Esophagus muscularis mucosa (tissue), 4 donors: ENCODE measurements at places on chromosomes 2 and 18. TPM values are rescaled to one million over a fixed set of nuclear protein-coding genes. Genes with fewer than 3 reads are reported as not detected.
A peak's percentile ranks its signal among the peaks of the same experiment; 100 is the strongest.

The HOXD12 gene
- not detected for total RNA-seq

The RNPEPL1 gene
- total RNA-seq, result 80.6 TPM

The MC5R gene
- total RNA-seq, result not detected

The EXOC6B gene
- 45.9 TPM for total RNA-seq

The MAP3K19 gene
- not detected for total RNA-seq

The KCNJ3 gene
- total RNA-seq, result 5.6 TPM

GRCh38 chr2:10839813-10840212 lies 27.2 kb upstream of the PDIA6 start:
- H3K27me3 ChIP-seq, result no peaks in the 10 kb centered on the region
- H3K4me1 ChIP-seq, result peaks cover 18% of the 10 kb centered on the region
- no peak overlapping the region for H3K4me3 ChIP-seq
- H3K27ac ChIP-seq, result no peak overlapping the region
- H3K36me3 ChIP-seq, result no peaks in the 10 kb centered on the region

- no peak overlapping the region for H3K27ac ChIP-seq
- no peaks in the 10 kb centered on the region for H3K27me3 ChIP-seq
- peaks cover 7% of the 10 kb centered on the region for H3K4me1 ChIP-seq
Observed at GRCh38 chr2:191404568-191404991, 159.4 kb downstream of the MYO1B start.

DNA sequence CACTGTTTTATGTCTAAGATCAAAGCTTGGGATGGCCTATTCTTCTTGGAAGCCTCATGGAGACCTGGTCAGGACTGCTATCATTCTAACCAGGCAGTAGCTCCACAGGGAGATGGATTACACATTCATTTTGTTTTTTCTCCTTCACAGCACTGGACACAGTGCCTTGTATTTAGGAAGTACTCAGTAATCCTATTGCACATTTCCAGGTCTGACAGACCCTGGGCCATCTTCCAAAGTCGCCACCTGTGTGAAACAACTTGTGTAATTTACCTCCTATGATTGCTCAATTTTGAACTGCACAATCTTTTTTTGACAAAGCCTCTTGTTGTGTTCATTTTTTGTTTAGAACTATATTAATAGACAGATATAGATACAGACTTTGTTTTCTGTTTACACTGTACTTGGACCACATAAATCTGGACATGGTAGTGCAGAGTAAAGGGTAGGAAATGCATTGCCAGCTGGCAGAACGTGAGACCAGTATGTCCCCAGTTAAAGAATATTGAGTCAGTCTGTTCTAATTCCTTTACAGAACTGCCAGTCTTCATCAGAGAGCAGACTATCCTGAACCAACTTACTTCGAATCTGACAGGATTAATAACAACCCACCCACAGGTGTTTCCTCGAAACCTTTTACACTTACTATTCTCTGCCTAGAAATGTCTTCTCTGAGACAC lies 277.8 kb upstream of the CYRIA start:
- H3K27me3 ChIP-seq, result no peaks in the 10 kb centered on the region
- H3K4me3 ChIP-seq, result no peak overlapping the region
- no peak overlapping the region for H3K27ac ChIP-seq
- H3K36me3 ChIP-seq, result no peaks in the 10 kb centered on the region
- no peak for DNase-seq

GRCh38 chr2:210611466-210611865 lies 55.1 kb downstream of the CPS1 start:
- H3K4me3 ChIP-seq, result no peak overlapping the region
- no peaks in the 10 kb centered on the region for H3K4me1 ChIP-seq
- no peaks in the 10 kb centered on the region for H3K27me3 ChIP-seq
- H3K36me3 ChIP-seq, result no peaks in the 10 kb centered on the region
- no peak overlapping the region for H3K27ac ChIP-seq

- no peaks in the 10 kb centered on the region for H3K4me1 ChIP-seq
- no peaks in the 10 kb centered on the region for H3K36me3 ChIP-seq
- H3K4me3 ChIP-seq, result no peak overlapping the region
- no peak overlapping the region for H3K27ac ChIP-seq
- DNase-seq, result no peak
Observed at GRCh38 chr2:53167227-53167626, 600.4 kb upstream of the CHAC2 start.

DNA sequence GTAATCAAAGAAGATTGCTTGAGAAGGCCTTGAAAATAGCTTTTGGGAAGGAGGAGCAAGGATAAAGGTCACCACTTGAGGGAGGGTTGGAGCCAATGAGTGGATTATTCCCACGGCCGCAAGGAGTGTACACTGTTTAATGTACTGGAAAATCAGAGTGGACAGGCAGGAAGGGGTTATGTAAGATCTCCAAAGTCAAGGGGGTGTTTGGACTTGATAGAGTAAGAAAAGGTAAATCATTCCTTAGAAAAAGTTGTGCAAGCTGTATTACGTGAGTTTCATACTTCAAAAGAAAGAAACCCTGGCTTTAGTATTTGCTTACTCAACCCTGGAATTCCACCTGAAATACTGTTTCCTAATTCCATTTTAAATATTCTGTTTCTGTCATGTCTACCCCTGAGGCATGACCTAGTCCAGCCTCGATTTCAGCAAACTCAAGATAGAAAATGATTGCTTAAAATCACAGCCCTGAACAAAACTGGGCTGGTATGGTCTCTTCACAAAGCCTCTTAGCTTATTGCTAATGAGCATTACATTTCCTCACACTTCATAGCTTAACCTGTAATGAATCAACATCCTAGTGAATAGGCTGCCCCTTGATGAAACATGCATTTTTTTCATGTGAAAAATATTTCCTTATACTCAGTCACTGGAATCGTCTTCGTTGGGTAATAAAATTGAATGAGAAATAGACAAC lies 1.1 kb downstream of the MREG start:
- H3K27ac ChIP-seq, result no peak overlapping the region
- peak overlapping the region; percentile 68 for H3K4me3 ChIP-seq
- no peaks in the 10 kb centered on the region for H3K27me3 ChIP-seq
- no peak for DNase-seq

DNA sequence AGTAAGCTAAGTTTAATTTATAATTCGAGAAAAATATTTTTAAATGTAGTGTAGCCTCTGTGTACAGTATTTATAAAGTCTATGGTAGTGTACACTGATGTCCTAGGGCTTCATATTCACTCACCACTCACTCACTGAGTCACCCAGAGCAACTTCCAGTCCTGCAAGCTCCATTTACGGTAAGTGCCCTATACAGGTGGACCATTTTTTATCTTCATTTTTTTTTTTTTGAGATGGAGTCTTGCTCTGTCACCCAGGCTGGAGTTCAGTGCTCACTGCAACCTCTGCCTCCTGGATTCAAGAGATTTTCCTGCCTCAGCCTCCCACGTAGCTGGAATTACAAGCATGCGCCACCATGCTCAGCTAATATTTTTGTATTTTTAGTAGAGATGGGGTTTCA lies 104.2 kb downstream of the PDCL3 start:
- H3K27me3 ChIP-seq, result no peaks in the 10 kb centered on the region
- no peaks in the 10 kb centered on the region for H3K36me3 ChIP-seq
- H3K27ac ChIP-seq, result no peak overlapping the region
- DNase-seq, result no peak
- no peak overlapping the region for H3K4me3 ChIP-seq
- H3K4me1 ChIP-seq, result no peaks in the 10 kb centered on the region

DNA sequence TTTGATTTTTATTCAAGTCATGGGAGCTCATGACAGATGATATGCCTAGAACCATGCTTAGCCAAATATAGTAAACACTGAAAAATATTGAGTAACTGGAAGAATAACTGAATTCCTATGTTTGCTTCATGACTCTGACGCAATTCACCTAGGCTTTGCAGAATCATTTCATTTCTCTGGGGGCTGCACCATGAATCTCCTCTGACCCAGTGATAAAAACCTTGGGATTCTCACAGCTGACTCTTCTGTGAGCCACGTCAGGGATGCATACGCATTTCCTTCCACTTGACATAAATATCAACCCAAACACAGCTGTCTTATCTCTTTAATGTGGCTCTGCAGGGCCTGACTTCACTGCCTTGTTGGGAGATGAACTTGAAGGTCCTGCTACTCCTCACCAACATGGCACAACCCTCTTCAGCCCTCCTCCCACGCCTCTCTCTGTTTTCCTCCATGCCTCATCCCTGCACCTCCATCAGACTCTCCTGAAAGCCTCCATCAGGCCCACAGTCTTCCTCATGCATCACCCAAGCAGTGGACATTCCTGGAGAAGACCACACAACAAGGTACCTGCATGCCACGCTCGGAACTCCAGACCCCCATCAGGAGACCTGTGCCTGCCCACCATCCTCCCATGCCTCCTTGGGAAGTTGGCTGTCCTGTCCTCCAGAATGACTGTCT lies 29.8 kb downstream of the COL6A3 start:
- DNase-seq, result no peak
- H3K27me3 ChIP-seq, result no peaks in the 10 kb centered on the region
- no peaks in the 10 kb centered on the region for H3K4me1 ChIP-seq
- peaks cover 45% of the 10 kb centered on the region for H3K36me3 ChIP-seq
- H3K4me3 ChIP-seq, result no peak overlapping the region

DNA sequence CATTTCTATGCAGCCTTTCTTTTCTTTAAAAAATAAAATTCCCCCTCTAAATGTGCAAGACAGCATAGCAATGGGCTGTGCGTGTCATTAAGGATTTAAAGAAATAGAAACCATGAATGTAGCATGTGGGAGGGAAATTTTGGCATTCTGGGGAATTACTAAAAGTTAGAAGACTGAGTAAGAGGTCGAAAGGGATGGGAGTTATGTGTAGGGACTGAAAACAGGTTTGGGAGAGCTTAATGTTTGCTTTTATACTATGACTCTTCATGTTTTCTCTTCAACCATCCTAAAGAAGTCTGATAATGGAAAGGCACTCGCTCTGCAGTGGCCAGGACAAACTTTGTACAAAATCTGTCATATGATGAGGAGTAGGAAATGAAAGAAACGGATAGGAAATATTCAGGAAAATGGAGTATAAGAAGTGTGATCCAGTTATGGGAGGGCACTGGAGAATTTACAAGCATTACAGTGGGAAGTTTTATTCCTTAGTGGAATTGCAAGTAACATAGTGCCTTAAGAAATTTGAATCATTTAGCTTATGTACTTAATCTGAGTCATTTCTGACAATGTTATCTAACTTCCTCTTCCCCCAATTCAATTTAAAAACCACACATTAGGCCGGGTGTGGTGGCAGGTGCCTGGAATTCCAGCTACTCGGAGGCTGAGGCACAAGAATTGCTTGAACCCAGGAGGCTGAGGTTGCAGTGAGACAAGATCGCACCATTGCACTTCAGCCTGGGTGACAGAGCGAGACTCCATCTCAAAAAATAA lies 20.6 kb downstream of the TMEM87B start:
- H3K4me3 ChIP-seq, result no peak overlapping the region
- no peak for DNase-seq
- peaks cover 56% of the 10 kb centered on the region for H3K36me3 ChIP-seq
- H3K4me1 ChIP-seq, result peaks cover 11% of the 10 kb centered on the region
- no peak overlapping the region for H3K27ac ChIP-seq

GRCh38 chr2:165745916-165746315 lies 48.1 kb downstream of the GALNT3 start:
- no peak for DNase-seq
- H3K27ac ChIP-seq, result no peak overlapping the region
- no peaks in the 10 kb centered on the region for H3K27me3 ChIP-seq
- no peak overlapping the region for H3K4me3 ChIP-seq

- no peak for DNase-seq
- no peaks in the 10 kb centered on the region for H3K36me3 ChIP-seq
- H3K4me1 ChIP-seq, result peaks cover 3% of the 10 kb centered on the region
- no peaks in the 10 kb centered on the region for H3K27me3 ChIP-seq
- H3K4me3 ChIP-seq, result no peak overlapping the region
Observed at GRCh38 chr2:235850289-235850688, 317.9 kb downstream of the GBX2 start.

- H3K36me3 ChIP-seq, result no peaks in the 10 kb centered on the region
- no peaks in the 10 kb centered on the region for H3K4me1 ChIP-seq
- no peak for DNase-seq
- no peaks in the 10 kb centered on the region for H3K27me3 ChIP-seq
Observed at GRCh38 chr2:137981112-137981656, 16.9 kb downstream of the HNMT start.

DNA sequence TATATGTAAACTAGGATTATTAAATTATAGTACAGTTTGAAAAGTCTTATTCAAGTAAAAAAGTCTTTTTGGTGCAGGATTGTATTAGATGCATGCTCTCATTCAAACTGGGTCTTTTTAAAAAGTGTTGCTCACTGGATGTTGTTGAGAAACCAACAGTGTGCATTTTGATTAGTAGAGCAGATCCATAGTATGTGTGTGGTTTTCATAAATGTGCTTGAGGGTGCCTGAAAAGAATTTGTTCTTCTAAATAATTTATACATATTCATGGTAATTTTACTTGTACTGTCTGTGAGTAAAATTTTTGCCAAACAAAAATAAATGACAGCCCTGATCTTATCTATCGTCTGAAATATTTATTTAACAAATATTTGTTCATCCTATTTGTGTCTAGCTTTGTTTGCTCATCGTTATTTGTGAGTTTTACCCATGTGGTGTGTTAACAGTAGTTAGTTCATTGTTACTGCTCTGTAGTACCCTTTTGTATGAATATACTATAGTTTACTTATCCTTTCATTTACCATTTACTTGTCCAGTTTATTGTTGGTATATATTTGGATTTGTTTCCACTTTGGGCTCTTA lies 50.4 kb downstream of the PTPN4 start:
- no peak overlapping the region for H3K27ac ChIP-seq
- H3K4me3 ChIP-seq, result no peak overlapping the region
- DNase-seq, result no peak
- H3K4me1 ChIP-seq, result peaks cover 17% of the 10 kb centered on the region

GRCh38 chr18:56423626-56424025 lies 214.8 kb downstream of the TXNL1 start:
- no peaks in the 10 kb centered on the region for H3K4me1 ChIP-seq
- H3K36me3 ChIP-seq, result no peaks in the 10 kb centered on the region
- no peaks in the 10 kb centered on the region for H3K27me3 ChIP-seq
- no peak for DNase-seq
- H3K4me3 ChIP-seq, result no peak overlapping the region
- no peak overlapping the region for H3K27ac ChIP-seq

DNA sequence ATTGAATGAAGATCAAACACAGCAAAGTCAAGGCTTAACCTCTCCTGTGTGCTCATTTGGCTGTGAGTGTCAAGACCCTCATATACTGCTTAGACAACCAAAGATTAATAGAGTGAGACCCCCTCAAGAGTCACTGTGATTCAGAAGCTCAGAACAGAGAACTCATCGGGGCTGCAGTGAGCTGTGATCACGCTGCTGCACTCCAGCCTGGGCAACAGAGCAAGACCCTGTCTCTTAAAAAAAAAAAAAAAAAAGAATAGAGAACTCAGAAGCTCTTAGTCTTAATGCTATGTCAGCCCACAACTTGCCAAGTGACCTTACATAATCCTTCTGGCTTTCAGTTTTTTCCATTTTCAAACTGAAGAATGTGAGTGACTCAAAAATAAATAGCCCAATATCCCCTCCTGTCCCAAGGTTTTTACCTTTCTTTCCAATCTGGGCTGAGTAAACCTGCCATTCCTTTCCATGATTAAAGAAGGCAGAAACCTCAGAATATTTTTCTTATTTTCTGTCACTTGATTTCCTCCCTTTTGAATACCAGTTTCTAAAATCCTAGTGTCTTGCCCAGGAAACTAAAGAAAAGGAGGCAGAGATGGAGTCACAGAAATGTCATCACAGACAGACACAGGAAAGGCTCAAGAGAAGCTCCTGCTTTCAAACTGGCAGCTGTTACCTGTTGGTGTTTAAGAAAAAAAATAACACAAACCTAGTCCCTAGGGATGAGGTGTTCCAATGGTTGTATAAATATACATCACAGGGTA lies 102.4 kb downstream of the CACNB4 start:
- no peaks in the 10 kb centered on the region for H3K27me3 ChIP-seq
- no peaks in the 10 kb centered on the region for H3K4me1 ChIP-seq
- DNase-seq, result no peak
- no peak overlapping the region for H3K4me3 ChIP-seq
- no peak overlapping the region for H3K27ac ChIP-seq
